CD4-positive, alpha-beta T cell (primary cell): ENCODE measurements at places on chromosomes 12 and 14. TPM values are rescaled to one million over a fixed set of nuclear protein-coding genes. Genes with fewer than 3 reads are reported as not detected.

The OS9 gene
- 112 TPM for total RNA-seq

The AVPR1A gene
- total RNA-seq: not detected

The OR11H7 gene
- not detected for total RNA-seq

The ASIC1 gene
- total RNA-seq: 2.8 TPM

The SMCO2 gene
- not detected for total RNA-seq

The CISTR gene
- total RNA-seq: not detected

The TMTC1 gene
- not detected for total RNA-seq

The GALNT8 gene
- 0.44 TPM for total RNA-seq

DNA sequence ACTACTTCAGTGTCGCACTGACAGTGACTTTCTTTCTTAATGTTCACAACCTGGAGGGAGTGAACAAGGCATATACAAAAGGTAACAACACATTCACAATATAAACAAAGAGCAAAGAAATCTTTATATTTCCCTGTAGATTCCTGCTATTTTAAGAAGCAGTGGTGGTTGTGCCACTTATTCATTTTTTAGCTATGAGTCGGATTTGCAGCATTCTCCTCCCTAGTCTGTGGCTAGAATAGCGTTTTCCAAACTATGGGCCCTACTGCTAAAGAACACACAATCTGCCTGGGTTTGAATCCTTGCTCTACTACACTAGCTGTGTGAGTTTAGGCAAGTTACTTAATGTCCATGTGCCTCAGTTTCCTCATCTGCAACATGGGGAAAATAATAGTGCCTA lies 18.6 kb upstream of the MDM1 start:
- no peak for DNase-seq

DNA sequence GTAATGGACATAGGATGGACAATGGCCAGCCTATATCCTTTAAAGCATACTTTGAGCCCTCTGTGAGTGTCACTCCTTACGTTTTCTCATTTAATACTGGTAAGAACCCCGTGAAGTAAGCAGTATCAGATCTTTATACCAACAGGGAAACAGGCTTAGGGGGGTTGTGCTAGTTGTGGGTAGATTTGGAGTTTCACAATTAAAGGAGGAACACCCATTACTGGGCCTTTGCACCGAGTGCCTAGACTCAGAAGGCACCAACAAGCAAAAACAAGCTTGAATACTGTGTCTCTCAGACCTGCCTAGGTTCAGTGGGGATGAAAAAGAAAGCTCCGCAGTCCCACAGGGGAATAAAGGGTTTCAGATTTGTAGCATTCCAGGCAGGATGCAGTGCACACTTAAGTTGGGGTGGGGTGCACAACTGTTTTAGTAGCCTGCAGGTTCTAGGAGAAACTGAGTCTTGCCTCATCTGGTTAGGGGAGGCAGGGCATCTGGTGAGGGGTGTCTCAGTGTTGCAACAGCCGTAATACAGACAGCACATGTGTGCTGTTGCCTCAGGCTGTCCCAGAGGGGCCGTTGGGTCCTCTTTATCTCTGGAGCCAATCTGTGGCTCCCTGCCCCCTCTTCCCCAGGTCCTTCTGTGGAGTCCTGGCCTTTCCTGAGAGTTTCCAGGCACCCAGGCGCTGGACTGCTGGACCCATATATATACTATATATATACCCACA lies 51.2 kb downstream of the IRAK3 start:
- DNase-seq: no peak

DNA sequence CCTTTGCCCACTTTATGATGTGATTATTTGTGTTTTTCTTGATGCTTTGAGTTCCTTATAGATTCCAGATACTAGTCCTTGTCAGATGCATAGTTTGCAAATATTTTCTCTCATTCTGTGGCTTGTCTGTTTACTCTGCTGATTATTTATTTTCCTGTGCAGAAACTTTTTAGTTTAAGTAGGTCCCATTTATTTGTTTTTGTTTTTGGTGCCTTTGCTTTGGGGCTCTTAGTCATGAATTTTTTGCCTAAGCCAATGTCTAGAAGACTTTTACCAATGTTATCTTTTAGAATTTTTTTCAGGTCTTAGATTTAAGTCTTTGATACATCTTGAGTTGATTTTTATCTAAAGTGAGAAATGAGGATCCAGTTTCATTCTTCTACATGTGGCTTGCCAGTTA lies 667.3 kb downstream of the SLC16A7 start:
- no peak for DNase-seq

DNA sequence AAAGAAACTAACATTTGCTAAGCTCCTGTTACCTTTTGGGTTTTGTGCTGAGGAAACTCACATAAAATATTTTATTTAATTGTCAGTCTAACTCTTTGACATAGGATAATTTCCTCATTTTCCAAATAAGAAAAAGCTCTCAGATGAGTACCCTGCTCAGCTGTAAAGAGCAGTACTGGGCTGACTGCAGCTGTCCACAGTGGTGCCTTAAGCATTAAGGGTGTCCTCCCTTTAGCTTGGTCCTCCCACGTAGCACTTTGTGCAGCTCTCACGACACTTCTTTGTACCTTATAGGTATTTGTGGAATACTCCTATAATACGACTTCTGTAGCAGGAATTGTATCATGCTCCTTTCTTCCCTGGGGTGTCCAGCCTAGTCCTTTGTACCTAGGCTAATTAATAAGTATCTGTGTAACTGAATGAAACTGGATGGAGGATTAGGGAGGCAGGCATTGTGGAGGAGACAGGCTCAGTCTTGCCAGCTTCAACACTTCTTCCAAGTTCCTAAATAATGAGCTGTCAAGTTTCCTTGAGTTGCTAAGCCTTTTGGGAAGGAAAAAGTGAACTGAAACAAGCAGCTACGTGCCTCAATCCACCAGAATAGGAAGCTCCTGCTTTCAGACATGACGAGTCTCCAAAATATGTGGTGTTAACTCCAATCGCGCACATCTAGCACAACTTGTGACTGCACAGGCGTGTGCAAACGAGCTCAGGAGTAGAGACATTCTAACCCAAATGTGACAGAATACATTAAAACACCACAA lies 123.0 kb downstream of the SLC38A4 start:
- no peak for DNase-seq

DNA sequence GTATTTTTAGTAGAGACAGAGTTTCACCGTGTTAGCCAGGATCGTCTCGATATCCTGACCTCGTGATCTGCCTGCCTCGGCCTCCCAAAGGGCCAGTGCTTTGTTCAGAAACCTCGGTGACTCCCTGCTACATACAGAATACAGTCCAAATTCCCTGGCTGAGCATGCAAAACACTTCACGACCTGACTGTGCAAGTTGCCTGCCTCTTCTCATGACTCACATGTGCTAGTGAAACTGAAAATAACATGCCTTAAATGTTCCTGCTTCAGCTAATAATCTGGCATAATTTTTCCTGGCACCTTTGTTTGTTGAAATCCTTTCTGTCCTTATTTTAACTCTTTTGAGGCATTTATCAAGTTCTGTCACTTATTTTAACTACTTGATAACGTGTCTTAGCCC lies 8.2 kb downstream of the DMAC2L start:
- no peak for DNase-seq

GRCh38 chr12:128365651-128366231 lies 98.8 kb downstream of the TMEM132C start:
- DNase-seq: no peak

GRCh38 chr12:15887043-15887817 lies 5.0 kb downstream of the STRAP start:
- DNase-seq: no peak

- no peak for DNase-seq
These were observed 71.0 kb downstream of the RFLNA start for GRCh38 chr12:124365726-124366430.

DNA sequence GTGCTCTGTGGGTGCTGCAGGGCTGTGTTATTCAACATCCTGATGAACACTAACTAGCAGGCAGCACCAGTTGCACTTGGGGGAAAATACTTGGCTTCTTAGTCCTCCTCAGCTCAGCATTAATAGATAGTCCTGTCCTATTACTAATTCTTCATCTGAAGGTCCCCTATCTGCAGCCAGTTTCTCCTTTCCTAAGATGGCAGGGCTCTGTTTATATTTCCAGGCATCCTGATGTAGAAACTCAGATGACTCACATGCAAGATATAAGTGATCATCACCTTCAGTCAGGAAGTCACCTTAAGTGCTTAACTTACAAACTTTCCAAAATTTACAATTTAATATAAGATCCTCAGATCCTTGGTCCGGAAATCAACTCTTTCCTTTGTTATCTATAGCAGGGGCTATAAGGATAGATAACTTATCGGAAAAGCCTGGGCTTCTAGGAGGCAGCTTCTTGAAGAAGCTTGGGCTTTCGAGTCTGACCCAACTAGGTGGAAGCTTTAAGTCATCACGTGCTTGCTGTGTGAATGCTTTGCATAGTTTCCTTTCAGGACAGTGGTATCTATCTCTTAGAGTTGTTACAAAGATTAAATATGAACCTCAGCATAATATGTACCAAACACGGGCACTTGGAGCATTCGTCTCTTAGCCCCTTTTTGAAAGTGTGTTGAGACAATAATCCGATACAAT lies 181.0 kb upstream of the GRIP1 start:
- no peak for DNase-seq

DNA sequence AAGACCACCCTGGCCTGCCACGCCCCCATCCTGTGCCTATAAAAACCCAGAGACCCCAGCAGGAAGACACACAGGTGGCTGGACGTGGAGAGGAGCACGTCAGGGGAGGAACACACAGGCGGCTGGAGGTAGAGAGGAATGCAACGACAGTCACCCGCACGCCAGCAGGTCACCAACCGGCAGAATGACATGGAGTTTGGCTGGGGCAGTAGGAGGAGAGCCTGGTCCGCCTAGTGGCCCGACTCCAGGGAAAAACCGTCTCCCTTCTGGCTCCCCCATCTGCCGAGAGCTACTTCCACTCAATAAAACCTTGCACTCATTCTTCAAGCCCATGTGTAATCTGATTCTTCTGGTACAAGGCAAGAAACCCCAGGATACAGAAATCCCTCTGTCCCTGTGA lies 62.7 kb upstream of the KCNH3 start:
- DNase-seq: no peak

- DNase-seq: no peak
These were observed 8.1 kb downstream of the AVIL start for GRCh38 chr12:57810450-57810849.
